ENCODE measurements at places on chromosomes 6 and 20.

GRCh38 chr20:5528261-5528660, 211.5 kb upstream of the PROKR2 start:
- DNase-seq: no peak

DNA sequence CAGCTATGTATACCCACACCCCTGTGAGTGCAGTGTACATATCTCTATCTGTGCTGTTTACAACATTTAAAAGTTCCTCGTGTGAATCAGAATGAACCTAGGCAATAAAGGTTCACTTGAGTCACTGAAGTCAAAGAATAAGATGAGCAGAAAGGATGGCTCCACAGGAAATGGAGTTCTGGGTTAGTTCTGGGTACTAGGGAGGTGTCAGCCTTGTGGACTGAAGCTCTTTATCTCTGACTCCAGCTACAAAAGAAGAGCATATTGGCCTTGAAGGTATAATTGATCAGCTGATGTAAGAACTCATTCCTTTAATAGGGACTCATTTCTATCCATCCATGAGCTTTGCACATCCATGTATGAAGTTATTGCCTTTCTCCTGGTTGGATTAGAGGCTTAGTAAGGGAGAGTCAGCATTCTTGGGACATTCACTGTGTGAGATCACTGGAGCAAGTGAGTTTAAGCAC, 73.9 kb upstream of the BACH2 start:
- no peak for DNase-seq

DNA sequence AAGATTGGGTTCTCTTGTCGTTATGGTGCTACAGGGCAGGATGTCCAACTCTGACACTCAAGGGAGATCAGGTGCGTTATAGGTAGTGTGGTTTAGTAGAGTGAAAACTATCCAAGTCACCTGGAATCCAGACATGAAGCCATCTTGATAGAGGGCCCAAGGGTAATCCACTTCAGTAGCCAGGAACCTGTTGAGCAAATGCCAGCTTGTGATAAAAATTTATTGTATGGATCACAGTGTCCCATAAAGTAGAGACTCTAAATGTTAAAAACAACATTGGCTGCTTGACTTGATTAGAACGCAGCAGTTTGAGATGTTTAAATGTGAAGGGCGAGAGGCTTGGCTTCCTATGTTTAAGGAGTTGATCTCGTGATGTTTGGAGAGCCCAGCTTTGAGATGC, 105.7 kb upstream of the GMDS start:
- no peak for DNase-seq

DNA sequence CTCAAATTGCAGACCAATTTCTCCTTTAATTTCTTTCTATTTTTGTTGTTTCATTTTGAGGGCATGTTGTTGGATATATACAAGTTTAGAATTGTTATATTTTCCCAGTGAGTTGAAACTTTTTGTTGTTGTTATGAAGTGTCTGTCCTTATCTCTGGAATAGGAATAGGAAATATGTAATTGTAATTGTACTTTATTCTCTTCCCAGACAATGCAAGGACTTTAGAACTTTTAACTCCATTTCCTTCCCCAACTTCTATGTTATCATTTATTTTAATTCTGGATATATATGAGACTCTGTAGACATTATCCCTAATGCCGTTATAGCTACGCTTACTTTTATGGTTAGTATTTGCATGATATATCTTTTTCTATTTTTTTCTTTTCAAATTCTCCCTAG, 12.4 kb downstream of the SERPINB1 start:
- no peak for DNase-seq

GRCh38 chr6:163922562-163922961, 508.0 kb downstream of the QKI start:
- DNase-seq: no peak

- DNase-seq: no peak
Measured at GRCh38 chr6:91994787-91995186, 1407.9 kb upstream of the MAP3K7 start.

- no peak for DNase-seq
Measured at GRCh38 chr6:77356821-77357220, 106.5 kb downstream of the HTR1B start.

GRCh38 chr6:37088897-37089296, 81.1 kb upstream of the PIM1 start:
- no peak for DNase-seq

- no peak for DNase-seq
Measured at GRCh38 chr6:84771756-84772356, 7.5 kb upstream of the TBX18 start.

- DNase-seq: no peak
Measured at GRCh38 chr6:26223228-26223627, 136.0 kb downstream of the HFE start.

DNA sequence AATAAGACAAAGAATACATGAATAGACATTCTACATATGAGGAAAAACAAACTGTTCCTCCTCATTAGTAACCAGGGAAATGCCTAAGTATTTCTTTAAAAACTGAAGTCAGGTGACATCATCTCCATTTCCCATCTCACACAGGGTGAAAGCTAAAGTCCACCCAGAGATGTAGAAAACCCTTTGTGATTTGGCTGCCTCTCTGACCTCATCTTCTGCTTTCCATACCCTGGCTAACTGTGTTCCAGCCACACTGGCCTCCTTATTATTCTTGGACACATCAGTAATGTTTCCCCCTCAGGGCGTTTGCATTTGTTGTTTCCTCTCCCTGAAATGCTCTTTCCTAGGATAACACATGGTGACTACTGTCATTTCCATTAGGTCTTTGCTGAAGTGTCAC, 40.4 kb downstream of the ESF1 start:
- no peak for DNase-seq

GRCh38 chr6:110265273-110265672, 85.0 kb downstream of the CDC40 start:
- no peak for DNase-seq

GRCh38 chr6:142756215-142756630, 188.8 kb downstream of the HIVEP2 start:
- no peak for DNase-seq

GRCh38 chr20:16861708-16862107, 113.5 kb downstream of the OTOR start:
- DNase-seq: no peak

- no peak for DNase-seq
Measured at GRCh38 chr6:50836231-50836630, 17.6 kb downstream of the TFAP2B start.

DNA sequence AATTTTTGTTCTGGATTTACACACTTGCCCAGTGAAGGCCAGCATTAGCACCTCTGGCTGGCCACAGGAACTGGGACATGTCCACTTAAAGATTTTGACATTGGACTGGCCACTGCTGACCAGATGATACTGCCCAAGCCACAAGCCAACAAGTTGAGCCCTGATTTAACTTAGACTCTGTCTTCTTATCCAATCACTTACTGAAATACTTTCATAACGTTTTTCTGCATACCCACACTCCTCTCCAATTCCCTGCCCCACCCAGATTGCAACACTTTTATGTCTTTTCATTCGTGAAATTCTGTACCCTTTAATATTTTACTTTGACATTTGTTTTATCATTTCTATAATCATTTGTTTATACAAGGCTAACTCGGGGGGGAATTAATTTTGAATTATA, 170.3 kb upstream of the TAB2 start:
- DNase-seq: no peak

DNA sequence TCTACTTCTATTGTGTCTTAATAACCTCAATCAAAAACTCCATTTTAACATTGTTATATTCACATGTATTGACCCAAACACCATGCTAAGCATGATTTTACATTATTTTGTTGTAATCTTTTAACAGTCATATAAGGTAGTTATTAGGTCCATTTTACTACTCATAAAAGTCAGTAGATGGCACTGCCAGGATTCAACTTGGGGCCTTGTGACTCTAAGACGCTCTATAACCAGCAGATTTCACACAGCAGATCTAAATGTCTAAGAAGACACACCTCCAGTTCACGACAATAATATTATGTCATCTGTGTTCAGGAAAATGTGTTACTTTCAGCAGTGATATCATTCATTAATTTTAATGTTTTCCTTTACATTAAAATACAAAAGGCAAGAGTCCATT, 88.0 kb downstream of the FRK start:
- DNase-seq: no peak

- DNase-seq: no peak
Measured at GRCh38 chr6:146381486-146381885, 162.1 kb upstream of the RAB32 start.

DNA sequence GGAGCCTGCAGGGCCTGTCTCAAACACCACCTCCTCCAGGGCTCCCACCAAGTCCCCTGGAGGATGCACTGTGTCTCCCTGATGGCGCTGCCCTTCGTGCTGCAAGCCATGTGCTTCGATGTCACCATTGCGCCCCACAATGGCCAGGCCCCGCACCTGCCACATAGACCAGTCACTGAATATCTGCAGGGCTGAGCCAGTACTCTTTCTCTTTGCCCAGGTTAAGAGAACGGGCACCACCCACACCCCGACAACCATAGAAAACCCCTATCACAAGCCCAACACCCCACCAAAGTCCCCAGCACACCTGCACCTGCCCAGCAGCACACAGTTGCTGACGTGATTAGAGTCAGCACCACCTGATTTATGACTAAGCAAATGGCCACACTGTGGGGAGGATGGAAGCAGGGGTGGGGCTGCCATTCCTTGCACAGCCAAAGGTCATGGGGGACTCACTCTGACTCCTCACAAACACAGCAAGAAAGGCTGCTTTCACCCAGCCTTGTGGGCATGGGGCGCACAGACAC, 104.3 kb downstream of the SLC23A2 start:
- DNase-seq: no peak

DNA sequence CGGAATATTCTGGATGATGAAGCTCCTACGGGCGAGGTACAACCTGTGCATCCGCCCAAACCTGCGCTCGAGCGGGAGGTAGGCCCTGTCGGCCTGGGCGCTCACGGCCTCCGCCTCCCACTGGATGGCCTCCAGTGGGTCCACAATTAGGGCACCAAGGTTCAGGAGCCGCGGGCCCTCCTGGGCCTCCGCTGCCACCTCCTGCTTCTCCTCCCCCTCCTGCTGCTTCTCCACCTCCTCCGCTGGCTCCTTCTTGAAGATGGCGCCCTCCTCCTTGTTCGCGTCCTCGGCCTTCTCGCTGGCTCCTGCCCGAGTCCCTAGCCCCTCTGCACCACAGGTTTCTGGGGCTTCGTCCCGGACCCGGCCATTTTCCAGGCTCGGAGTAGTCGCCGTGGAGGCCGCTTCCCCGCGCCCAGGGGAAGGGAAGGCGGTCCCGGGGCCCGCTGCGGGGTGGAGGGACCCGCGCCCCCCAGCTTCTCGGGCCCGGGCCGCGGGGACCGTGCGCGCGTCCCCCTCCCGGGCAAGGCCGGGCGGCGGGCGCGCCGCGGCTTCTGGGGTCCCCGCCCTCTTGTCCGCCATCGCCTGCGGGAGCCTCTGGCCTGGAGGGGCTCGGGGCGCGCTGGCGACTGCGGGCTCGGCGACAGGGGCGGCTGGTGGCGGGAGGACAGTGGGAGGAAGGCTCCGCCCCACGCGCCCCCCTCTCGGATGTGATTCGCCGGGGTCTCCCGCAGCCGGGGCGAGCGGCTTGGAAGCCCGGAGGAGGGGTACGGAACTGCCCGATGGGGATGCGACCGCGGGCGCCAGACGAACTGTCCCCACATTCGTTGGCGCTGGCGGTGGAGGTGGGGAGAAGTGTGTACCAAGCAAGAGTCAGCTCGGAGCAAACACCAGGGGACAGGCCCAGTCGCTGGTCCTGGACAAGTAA, 17.6 kb downstream of the PLAGL2 start:
- no peak for DNase-seq

DNA sequence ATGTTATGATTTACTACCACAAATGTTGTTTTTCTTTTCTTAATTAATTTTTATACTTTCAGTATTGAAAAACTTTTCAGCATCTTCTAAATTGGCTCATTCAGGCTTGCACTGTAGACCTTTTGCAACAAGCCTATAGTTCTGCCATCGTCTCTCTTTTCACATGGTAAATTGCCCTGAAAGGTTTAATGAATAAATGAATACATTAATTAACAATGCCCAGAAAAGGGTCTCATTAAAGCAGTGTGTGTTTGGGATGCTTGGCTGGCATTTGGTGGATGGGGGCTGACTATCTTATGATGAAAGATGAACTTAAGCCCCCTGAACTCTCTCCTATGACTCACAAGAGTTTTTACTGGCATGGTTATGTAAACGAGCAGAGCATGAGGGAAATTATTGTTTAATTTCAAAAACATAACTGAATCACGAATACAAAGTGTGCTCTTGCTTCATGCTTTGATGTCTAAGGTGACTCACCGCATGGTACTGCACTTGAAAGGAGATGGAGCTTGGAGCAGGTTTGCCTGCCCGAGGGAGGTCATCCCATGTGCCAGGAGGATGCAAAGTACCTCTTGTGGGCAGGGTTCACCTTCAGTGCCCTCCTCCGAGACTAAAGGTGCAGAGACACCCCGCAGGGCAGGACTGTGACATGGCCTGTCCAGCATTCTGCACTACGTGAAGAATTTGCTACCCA, 13.8 kb upstream of the PCK1 start:
- no peak for DNase-seq

DNA sequence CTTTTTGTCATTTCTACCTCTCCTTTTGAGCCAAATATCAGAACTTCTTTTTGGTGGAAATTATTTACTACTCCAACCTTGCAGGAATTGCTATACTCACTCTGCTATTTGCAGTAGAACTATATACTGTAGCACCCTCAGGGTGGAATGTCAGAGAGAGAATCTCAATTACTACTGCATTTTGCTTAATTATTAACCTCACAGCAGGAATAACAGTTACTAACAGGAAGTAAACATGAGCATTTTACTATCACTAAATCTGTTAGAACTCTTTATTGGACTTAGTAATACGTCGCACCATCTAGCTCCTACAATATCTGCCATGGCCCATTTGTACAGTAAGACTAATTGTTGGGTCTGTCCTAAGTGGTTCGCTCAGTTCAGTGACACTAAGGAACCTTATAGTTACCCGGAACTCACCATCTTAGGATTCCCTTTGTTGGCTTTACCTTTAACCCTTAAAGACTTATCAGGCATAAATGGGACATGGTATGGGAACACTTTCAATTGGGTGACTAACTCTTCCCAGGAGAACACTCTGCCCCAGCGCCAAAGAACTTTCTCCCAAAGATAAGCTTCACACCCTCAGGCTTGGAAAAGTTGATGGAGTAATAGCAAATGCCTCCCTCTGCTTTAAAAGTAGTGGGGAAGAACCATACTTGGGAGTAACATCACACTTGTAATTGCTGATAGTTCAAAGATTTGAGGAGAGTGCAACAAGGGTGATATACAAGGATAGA, 38.8 kb downstream of the PLN start:
- DNase-seq: no peak

All from GM12864 (cell line).